Activated CD4-positive, alpha-beta T cell treated with anti-CD3 and anti-CD28 coated beads, Interleukin-2, amount 50 U/mL, for 24 hours (primary cell): ENCODE measurements at places on chromosomes 11 and 22.

GRCh38 chr11:76644591-76644990, 26.0 kb downstream of the LRRC32 start:
- DNase-seq, result no peak

- DNase-seq, result no peak
Observed at GRCh38 chr11:58286249-58286648, 18.2 kb upstream of the OR10W1 start.

GRCh38 chr11:8658321-8659057, 24.0 kb downstream of the TRIM66 start:
- no peak for DNase-seq

DNA sequence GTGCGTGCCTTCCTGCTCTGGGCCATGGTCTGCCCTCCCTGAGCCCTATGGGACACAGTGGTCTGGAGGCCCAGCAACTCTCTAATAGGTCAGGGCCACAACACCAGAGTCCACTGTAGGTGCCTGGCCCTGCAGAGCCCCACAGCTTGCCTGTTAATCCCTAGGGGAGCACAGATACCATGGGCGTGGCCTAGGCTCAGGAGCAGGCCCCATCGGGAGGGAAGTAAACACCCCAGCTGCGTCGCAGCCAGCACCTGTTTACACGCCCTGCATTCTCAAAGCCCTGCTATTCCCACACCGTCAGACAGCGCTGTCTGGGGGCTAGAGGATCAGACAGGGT, 2.5 kb downstream of the KCTD17 start:
- DNase-seq, result no peak

GRCh38 chr11:25536289-25536688, 795.6 kb upstream of the ANO3 start:
- DNase-seq, result no peak

- no peak for DNase-seq
Observed at GRCh38 chr11:77205467-77206263, 77.6 kb downstream of the MYO7A start.

GRCh38 chr22:44870021-44870420, 117.6 kb downstream of the ARHGAP8 start:
- DNase-seq, result no peak

- no peak for DNase-seq
Observed at GRCh38 chr11:59894616-59895015, 16.0 kb downstream of the OOSP3 start.

- DNase-seq, result no peak
Observed at GRCh38 chr11:35083181-35083430, 55.9 kb upstream of the CD44 start.

GRCh38 chr11:9057007-9057406, 34.4 kb downstream of the SCUBE2 start:
- no peak for DNase-seq

GRCh38 chr11:105937738-105938137, 84.3 kb downstream of the MSANTD4 start:
- no peak for DNase-seq

DNA sequence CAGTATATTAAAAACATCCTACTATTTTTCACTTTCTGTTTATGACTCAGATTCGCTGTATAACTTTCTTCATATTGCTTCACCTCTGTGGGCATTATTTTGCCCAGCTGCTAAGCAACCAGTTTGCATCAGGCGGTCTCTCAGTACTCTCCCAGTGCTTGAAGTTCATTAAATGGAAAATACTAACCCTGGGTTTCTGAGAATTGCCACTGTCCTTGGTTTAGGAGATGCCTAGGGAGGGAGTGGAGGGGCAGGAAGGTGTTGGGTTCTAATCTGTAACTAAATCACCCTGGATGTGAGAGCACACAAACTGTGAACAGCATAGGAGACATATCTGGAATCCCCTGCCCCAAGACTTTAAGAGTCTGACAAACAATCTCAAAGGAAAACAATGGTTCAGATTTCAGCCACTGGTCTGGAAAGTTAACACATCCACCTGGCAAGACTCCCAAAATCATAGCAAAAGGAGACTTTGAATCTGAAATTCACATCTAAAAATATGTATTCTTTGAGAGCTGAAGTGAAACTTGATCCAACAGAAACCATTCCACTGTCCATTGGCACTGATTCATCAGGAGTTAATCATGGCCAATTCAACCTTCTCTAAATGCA, 540.0 kb downstream of the SOX6 start:
- no peak for DNase-seq

- no peak for DNase-seq
Observed at GRCh38 chr11:15313862-15314261, 199.1 kb downstream of the INSC start.

DNA sequence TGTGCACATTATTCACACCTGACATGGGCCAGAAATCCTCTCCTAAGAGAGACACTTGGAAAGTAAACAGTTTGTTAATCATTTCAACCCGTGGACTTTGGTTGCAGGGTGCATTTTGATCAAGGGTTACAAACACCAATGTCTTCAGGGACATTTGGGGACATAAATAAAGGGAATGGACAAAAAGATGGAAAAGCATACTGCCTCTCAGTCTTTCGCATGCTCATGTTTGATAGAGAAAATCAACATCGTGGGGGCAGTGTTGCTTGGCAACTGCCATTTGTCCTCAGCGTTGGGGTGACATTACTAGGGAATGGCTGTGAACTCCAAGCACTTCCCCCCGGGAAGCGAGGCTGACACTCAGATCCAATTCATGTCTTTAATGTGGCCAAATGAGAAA, 114.7 kb upstream of the OR4B1 start:
- no peak for DNase-seq

DNA sequence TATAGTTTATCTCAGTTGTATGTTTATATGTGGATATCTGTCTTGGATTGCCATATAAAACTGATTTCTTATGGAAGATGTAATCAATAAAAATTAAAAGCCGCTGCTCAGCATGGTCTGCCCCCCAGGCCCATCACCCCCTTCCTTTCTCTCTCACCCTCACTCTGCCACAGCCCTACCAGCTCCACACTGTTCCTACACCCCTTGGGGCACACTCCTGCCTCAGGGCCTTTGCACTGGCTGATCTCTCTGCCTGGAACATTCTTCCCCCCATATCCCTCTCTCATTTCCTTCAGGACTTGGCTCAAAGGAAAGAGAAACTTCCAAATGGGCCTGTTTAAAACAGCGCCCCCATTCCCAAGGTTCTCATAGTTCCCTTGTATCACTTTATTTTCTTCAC, 63.1 kb downstream of the LRRC32 start:
- no peak for DNase-seq

GRCh38 chr11:61413496-61413895, 16.3 kb downstream of the CPSF7 start:
- no peak for DNase-seq

DNA sequence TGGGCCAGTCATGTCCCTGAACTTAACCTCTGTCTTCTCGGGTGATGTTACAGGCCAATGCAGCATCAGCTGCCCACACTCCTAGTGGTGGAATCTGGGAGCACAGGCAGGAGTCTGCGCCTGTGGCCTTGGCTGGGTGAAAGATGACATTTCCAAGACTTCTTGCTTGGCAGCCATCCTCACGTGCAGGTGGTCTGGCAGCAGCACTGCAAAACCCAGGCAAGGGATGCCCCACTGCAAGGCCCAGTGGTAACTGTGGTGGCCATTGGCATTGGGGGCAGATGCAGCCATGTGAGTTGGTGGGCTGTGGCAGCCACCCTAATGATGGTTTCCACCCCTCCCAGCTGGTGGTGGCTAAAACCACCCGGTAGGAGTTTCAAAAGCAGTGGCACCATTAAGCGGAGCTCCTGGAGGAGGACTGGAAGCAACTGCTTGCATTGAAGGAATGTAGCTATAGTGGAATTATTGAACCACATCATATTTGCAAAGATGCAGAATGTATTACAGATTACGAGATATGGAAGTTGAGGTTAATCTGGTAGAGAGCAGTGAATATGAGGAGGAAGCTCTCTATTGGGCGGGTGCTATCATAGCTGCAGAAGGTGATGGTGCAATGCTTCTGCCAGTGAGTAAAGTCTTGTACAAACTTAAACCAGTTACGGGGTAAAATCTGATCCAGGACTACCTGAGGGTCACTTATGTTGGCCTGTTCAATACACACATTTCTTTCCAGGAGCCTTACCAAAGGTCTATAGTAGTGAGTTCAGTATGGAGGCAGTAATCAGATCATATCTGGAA, 120.7 kb upstream of the TOP3B start:
- DNase-seq, result no peak

- DNase-seq, result no peak
Observed at GRCh38 chr11:108804511-108804910, 139.6 kb downstream of the DDX10 start.

GRCh38 chr11:47213950-47214565, 716 bp upstream of the DDB2 start:
- DNase-seq, result peak; percentile 73

GRCh38 chr11:10414659-10415058, 40.4 kb upstream of the AMPD3 start:
- no peak for DNase-seq

DNA sequence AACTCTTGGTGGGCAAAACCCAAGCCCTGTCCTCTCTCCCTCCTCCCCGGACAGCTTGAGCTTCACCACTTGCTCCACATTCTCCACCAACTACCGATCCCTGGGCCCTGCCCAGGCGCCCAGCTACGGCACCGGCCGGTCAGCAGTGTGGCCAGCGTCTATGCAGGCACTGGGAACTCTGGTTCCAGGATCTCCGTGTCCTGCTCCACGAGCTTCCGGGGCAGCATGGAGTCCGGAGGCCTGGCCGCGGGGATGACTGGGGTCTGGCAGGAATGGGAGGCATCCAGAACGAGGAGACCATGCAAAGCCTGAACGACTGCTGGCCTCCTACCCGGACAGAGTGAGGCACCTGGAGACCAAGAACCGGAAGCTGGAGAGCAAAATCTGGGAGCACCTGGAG, 68.9 kb upstream of the RTL6 start:
- no peak for DNase-seq

DNA sequence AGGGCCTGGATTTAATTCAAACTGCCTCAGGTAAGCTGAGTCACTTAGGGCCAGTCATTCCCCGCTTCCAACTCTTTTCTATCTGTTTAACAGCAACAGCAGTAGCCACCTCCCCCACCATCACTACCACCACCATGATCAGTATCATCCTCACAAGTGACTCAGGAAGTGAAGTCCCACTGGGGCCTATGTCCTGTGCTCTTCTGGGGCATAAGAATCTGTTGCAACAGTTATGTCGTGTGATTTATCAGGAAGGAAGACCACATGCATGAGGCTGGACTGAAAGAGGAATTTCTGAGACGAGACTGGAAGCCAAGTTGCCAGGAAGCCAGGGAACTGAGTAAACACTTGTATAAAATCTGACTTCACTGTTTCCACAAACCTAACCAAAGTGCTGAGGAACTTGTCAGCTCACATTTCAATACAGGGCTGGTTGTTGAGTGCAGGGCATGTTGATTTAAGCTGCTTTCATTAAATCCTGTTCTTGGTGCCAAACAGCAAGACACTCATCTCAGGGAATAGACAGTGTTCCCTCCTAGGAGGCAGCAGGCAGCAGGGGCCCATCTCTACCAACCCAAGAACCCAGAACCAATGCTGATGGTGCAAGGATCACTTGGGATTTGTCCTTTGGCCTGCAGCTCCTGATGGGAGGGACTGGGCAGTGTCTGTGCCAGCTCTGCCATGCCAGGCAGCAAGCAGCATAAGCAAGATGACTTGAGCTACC, 226.7 kb upstream of the NARS2 start:
- DNase-seq, result no peak

DNA sequence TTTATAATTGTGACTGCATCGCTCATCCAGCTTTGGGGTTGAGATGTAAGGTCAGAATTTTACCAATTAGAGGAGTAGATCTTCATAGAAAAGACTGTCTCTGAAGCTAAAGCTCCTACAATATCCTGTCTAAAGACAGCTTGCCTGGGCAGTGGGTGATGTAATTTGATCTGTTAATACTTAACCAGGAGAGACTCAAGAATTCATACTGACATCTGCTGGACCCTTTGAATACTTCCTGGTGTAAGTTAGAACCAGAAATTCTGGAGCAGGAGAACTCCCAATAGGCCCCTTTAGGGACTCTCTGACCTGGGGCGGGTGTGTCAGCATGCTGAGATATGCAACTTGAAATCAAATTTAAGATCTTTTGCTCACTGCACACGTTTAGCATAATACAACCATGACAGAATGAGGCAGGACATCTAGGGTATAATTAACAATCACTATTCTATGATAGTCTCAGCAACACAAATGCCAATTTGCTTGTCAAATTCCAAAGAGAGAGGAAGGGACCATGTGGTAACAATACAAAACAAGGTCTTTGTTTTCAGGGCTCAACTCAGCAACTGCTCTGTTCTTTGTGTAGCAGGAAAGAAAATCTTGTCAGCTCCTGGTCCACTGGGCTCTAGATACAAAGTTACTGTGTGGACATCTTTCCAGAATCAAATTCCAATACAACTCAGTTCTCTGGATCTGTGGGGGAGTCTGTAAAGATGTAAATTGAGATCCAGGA, 143.9 kb downstream of the INSC start:
- DNase-seq, result no peak

GRCh38 chr22:30413745-30414524, 11.6 kb upstream of the MTFP1 start:
- no peak for DNase-seq

DNA sequence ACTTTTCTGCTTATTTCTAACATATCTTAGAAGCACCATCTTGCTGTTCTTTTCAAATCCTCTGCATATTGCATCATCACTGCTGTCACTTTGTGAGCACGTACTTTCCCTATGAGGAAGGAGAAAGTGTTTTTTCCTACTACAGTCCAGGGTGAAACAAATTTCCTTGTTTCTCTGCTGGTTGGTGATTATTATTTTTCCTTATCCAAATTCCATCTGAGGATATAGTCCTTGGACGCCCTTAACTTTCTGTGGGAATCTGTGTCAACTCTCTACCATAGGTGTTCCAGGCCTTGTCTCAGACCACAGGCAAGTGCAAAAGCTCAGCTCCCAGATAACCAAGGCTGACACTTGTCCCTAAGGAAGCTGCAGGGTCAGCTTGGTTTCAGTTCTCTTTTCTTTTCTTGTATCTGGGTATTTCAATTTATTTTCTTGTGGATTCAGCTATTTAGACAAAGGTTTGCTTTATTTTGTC, 29.4 kb upstream of the LYVE1 start:
- no peak for DNase-seq

- DNase-seq, result no peak
Observed at GRCh38 chr11:35799655-35800054, 137.1 kb downstream of the TRIM44 start.

DNA sequence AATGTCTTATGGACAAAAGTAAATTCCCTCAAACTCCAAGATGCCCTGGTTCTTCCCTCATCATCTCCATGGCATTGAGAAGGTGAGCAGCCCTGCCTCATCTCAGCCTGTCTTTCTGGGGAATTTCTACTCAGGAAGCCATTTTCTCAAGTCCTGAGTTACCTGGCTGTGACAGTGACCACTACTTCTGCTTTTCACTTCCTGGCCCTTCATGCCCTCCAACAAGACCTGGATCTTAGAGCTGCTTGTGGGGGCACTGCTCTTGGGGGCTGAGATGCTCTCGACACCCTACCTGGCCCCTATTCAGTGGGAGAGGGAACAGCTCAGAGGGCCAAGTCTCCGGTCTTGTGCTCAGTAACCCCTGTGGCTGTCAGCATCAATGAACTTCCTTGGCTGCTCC, 5.5 kb upstream of the IGSF22 start:
- no peak for DNase-seq

- DNase-seq, result no peak
Observed at GRCh38 chr11:117691218-117691514, 105.8 kb downstream of the DSCAML1 start.
